Purkinje cell (primary cell): ENCODE measurements at places on chromosomes 11 and 22. TPM values are rescaled to one million over a fixed set of nuclear protein-coding genes. Genes with fewer than 3 reads are reported as not detected.

Gene PTPRJ
- 0.31 and 1.9 TPM in 2 replicates for polyA plus RNA-seq

Gene IGLL5
- polyA plus RNA-seq, result not detected in 2 replicates

Gene OR5M10
- polyA plus RNA-seq, result not detected in 2 replicates

Gene NOX4
- not detected in 2 replicates for polyA plus RNA-seq

Gene HIKESHI
- polyA plus RNA-seq, result 241 and 276 TPM in 2 replicates

Gene NLRP6
- not detected in 2 replicates for polyA plus RNA-seq

Gene OR10D3
- polyA plus RNA-seq, result not detected in 2 replicates

Gene RASSF10
- polyA plus RNA-seq, result 0.08 TPM in 1 of 2 replicates, not detected in the other

Gene KCNQ1OT1
- 1.3 and 1.4 TPM in 2 replicates for polyA plus RNA-seq

Gene OR52N4
- not detected in 2 replicates for polyA plus RNA-seq

Gene OMP
- not detected in 2 replicates for polyA plus RNA-seq

Gene CARD16
- polyA plus RNA-seq, result 9.0 and 10.8 TPM in 2 replicates

Gene CNTF
- not detected in 2 replicates for polyA plus RNA-seq

Gene ETS1
- 0.67 and 5.2 TPM in 2 replicates for polyA plus RNA-seq

Gene MMP3
- not detected in 2 replicates for polyA plus RNA-seq

Gene CELSR1
- polyA plus RNA-seq, result 0.07 and 0.13 TPM in 2 replicates

Gene OSM
- not detected in 2 replicates for polyA plus RNA-seq

Gene AHNAK
- 0.73 and 2.8 TPM in 2 replicates for polyA plus RNA-seq

Gene TAGLN
- 4.3 and 7.1 TPM in 2 replicates for polyA plus RNA-seq

Gene CYB5R2
- polyA plus RNA-seq, result not detected in 2 replicates

Gene HPX
- polyA plus RNA-seq, result not detected in 2 replicates

Gene IRAG1
- 1.3 and 2.3 TPM in 2 replicates for polyA plus RNA-seq

Gene MS4A6A
- not detected in 2 replicates for polyA plus RNA-seq

Gene FAT3
- 8.7 and 10.2 TPM in 2 replicates for polyA plus RNA-seq

Gene LGALS12
- polyA plus RNA-seq, result not detected in 2 replicates

Gene FAM111A
- polyA plus RNA-seq, result 1.9 and 14.2 TPM in 2 replicates

Gene C11orf86
- polyA plus RNA-seq, result not detected in 2 replicates

Gene RTN4R
- 0.48 and 2.7 TPM in 2 replicates for polyA plus RNA-seq

Gene XKR3
- not detected in 2 replicates for polyA plus RNA-seq

Gene CRELD2
- polyA plus RNA-seq, result 9.5 and 19.0 TPM in 2 replicates

Gene TREH
- 1.4 and 1.7 TPM in 2 replicates for polyA plus RNA-seq

Gene FXYD2
- polyA plus RNA-seq, result not detected in 2 replicates

Gene KRTAP5-5
- not detected in 2 replicates for polyA plus RNA-seq

Gene OR52A1
- polyA plus RNA-seq, result not detected in 2 replicates

Gene HORMAD2
- 1.3 TPM in 1 of 2 replicates, not detected in the other for polyA plus RNA-seq

Gene PARVG
- 37.6 and 39.1 TPM in 2 replicates for polyA plus RNA-seq

Gene MS4A6E
- polyA plus RNA-seq, result not detected in 2 replicates

Gene ESAM
- 0.48 TPM in 1 of 2 replicates, not detected in the other for polyA plus RNA-seq

Gene ARHGAP8
- polyA plus RNA-seq, result not detected in 2 replicates

Gene CRYBA4
- not detected in 2 replicates for polyA plus RNA-seq

Gene APOBEC3F
- not detected in 2 replicates for polyA plus RNA-seq

Gene LMO2
- polyA plus RNA-seq, result 11.4 and 15.8 TPM in 2 replicates
